ENCODE measurements at places on chromosomes 1 and 21.

DNA sequence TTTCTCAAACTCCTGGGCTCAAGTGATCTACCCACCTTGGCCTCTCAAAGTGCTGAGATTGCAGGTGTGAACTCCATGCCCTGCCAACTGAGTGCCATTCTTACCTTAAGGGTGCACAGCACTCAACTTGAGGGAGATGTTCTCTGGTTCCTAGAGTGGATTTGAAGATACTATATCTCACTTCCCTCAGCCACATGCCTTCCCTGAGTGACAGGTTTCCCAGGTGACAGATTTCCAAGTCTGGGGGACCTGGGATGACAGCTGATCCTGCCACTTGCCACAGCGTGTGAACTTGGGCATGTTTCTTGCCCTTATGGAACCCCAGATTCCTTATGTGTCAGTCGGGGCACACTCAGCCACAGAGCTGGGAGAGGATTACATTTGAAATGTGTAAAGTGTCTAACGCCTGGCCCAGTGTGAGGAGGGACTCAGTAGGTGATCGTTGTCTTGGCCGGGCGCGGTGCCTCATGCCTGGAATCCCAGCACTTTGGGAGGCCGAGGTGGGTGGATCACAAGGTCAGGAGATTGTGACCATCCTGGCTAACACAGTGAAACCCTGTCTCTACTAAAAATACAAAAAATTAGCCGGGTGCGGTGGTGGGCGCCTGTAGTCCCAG lies 29.6 kb upstream of the BTG2 start:
- no peak for DNase-seq

- no peak for DNase-seq
Measured at GRCh38 chr1:188584119-188584518, 1755.4 kb downstream of the PLA2G4A start.

GRCh38 chr1:186492531-186493291 lies 31.8 kb upstream of the PDC start:
- no peak for DNase-seq

DNA sequence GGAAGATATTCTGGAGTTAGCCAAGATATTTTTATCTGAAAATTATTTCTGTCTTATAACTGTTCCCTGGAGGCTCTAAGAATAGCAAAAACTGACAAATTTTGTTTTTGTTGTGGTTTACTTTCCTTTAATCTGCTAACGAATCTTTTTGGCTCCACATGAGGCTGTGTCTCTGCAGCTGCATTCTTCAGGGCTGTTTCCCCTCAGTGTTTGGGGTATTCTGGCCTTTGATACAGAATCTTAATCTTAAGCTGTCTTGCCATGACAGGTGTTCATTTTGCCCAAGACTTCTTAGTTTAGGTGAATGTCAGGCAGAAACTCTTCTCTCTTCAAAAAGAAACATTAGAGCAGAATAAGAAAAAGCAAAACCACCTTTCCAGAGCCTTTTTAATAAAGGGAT lies 83.8 kb downstream of the GABPA start:
- DNase-seq, result no peak

GRCh38 chr1:60937720-60938119 lies 144.6 kb upstream of the NFIA start:
- no peak for DNase-seq

GRCh38 chr1:151892190-151892589 lies 17.1 kb downstream of the THEM4 start:
- DNase-seq, result no peak
